ENCODE measurements at places on chromosomes 13 and 19.

- DNase-seq, result no peak
Measured at GRCh38 chr19:38551450-38551813, 66.3 kb downstream of the MAP4K1 start.

DNA sequence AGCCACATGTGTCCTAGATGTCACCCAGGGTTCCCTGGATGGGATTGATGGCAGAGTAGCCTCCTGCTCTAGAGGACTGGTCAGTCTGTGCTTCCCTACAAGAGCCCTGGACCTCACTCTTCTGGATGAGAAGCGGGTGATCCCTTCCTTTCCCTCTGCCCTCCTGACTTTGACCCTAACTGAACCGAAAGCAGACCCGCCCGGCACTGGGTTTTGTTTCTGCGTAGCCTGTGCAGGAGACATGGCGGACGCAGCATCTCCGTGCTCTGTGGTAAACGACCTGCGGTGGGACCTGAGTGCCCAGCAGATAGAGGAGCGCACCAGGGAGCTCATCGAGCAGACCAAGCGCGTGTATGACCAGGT, 4.9 kb downstream of the THOP1 start:
- DNase-seq, result no peak

DNA sequence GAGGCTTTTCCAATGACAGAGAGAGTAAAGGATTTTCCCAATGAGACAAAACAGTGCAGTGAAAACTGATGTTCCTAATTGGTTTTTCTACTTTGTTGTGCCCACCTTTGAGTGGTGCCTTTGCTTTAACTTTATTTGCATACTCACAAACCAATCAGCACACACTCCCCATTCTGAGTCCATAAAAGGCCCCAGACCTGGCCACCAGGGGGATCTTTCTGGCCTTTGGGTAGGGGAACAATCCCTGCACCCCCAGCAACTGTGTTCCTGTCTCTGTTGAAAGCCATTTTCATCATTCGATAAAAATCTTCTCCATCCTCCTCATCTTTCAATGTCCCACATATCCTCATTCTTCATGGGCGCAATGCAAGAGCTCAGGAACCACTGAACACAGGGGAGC, 252.8 kb downstream of the B3GLCT start:
- no peak for DNase-seq

DNA sequence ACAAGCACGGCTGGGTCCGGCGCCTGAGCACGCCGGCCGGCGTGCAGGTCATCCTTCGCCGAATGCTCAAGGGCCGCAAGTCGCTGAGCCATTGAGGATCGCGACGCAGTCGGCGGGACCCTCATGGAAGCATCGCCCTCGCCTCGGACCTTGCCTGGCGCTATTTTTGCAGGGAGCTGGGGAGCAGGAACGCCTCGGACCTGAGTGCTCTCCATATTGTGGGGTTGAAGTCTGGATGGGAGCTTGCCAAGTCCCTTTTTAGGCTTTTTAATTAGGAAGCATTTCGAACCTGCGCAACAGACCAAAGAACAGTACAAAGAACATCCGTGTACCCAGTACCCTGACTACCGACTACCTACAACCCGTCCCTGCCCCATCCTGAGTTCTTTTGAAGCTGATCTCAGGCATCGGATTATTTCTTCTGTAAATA, 628 bp downstream of the MRPL34 start:
- no peak for DNase-seq

GRCh38 chr13:32314271-32315237, 609 bp downstream of the ZAR1L start:
- peak; percentile 34 for DNase-seq

DNA sequence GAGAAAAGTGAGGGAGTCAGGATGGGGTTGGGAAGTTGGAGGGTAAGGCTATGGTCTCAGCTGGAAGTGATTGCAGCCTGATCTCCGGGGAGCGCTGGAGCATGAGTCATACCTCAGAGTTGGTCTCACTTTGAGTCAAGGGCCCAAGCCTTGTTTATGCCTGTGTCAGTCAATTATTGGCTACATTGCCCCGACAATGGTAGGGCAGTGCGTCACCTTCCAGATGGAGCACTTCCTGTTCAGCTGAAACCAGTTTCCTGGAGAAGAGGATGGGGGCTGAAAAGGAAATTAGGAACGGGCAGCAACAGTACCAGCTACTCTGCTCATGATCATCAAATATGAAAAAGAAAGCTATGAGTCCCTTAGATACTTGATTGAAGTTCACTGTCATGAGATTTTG, 60.4 kb downstream of the ADGRE1 start:
- no peak for DNase-seq

GRCh38 chr13:27965343-27965739, 3.8 kb downstream of the CDX2 start:
- DNase-seq, result no peak

DNA sequence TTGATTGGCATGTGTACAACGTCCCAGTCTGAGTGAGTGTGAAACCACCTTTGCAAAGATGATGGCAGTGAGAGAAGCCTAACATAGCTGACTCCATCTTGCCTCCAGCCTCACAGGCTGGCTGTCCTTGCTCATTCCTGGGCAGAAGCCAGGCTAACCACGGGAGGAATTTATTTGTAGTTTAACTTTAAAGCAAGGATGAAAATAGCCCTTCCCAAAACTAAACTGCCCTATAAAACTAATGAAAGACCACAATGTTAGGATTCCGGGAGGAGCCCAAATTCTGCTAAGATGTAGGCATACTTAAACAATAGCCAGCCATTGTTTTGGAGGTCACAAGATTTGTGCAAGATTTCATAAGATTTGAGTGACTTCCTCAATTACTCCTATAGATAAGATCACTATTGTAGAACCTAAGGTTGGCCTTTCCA, 96.6 kb upstream of the LSM14A start:
- no peak for DNase-seq

DNA sequence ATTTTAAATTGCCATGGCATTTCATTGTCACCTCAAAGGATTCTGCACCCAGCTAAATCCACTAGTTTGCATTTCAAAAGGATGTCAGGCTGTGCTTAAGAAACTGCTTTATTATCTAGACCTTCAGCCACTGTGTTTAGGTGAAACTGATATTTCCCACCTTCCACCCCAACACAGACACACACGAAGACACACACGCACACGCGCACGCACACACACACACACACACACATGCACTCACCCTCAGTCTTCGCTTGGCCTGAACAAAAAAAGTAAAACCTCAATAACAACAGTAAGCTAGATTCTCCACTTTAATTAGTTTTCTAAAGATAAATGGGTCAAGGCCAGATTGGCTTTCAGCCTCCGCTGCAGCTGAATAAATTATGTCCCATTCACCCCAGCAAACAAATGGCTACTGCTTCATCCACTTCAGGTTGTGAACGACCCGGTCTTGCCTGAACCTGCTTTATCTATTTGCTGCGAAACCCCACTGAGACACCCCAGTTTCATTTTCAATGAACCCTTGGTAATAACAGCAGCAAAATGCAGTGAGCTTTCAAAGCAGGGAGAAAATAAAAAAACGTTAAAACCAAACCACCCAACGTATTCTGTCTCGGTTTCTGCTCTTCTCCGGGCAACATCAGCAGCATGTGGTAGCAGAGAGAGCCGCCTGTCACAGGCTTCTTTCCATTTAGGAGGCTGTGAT, 166.8 kb downstream of the DCT start:
- DNase-seq, result no peak

DNA sequence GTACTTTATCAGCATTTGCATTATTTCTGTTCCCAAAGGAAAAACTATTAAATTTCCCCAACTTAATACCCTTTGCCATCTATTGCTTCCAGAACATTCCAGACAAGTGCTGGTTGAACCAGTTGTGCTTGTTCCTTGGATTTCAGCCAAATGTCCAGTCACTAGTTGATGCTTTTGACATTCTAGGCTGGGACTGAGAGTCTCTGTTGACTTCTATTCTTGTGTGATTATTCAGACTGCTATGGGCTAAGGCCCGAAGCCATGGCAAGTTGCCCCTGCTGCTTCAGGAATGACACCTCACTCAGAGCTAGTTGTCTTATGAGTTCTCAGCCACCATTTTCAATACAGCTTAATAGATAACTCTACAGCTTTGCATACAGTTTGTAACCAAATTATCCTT, 458.1 kb upstream of the ARGLU1 start:
- no peak for DNase-seq

- no peak for DNase-seq
Measured at GRCh38 chr19:36719687-36720556, 32.5 kb downstream of the ZNF567 start.

- no peak for DNase-seq
Measured at GRCh38 chr13:99864627-99864990, 107.0 kb downstream of the ZIC5 start.

- DNase-seq, result no peak
Measured at GRCh38 chr13:50378509-50379044, 363.3 kb downstream of the KCNRG start.

DNA sequence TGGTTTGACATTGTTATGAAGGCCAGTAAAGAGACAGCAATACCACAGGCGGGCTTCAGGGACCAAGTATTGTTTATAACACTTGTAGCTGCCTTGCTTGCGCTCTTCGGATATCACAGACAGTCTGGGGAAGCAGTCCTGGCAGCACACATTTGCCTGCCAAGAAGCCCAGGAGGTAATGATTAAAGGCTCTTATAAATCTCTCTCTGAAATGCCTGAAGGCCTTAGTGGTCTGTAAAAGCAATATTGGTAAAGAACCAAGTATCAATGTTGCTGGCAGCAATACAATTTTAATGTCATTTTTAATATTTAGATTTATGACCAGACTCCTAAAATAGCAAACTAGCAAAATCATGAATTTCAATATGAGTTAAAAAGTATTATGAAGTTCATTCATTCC, 1312.4 kb downstream of the PCDH9 start:
- no peak for DNase-seq
